Retinal pigment epithelial cell (primary cell): ENCODE measurements at places on chromosomes 7 and 10.

DNA sequence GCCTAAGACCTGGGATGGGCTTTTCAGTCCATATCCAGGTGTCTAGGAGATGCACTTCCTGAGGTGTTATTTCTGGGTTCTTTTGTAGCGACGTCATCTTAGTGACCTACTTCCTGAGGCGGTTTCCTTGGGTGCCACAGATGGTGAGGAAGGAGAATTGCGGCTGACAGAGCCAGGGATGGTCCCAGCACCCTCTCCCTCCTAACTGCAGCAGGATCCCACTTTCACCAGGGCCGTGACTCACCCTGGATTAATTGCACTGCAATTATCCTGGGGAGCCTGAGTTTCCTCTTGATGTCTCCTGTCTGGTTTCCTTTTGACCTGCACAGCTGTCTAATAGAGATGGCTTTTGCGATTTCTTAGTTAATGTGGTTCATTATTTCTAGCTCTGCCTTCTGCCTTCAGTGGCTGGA, 271.7 kb downstream of the TCF7L2 start:
- no peak for DNase-seq

- peak; percentile 74 for DNase-seq
These were observed 326.6 kb upstream of the KLF6 start for GRCh38 chr10:4111643-4112042.

DNA sequence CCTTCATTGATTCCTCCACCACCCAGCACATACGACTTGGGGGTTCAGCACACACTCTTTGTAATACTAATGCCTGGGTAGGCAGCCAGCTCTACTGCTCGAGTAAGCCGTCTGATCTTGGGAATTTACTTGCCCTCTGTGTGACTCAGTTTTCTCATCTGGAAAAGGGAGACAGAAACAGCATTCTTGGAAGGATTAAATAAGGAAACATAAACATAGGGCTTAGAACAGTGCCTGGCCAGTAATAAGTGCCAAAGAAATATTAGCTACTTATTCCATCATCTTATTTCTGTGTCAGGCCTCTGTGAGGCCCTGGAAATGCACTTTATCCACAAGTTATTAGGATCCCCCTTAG, 130.1 kb downstream of the TNS3 start:
- DNase-seq = peak; percentile 92

DNA sequence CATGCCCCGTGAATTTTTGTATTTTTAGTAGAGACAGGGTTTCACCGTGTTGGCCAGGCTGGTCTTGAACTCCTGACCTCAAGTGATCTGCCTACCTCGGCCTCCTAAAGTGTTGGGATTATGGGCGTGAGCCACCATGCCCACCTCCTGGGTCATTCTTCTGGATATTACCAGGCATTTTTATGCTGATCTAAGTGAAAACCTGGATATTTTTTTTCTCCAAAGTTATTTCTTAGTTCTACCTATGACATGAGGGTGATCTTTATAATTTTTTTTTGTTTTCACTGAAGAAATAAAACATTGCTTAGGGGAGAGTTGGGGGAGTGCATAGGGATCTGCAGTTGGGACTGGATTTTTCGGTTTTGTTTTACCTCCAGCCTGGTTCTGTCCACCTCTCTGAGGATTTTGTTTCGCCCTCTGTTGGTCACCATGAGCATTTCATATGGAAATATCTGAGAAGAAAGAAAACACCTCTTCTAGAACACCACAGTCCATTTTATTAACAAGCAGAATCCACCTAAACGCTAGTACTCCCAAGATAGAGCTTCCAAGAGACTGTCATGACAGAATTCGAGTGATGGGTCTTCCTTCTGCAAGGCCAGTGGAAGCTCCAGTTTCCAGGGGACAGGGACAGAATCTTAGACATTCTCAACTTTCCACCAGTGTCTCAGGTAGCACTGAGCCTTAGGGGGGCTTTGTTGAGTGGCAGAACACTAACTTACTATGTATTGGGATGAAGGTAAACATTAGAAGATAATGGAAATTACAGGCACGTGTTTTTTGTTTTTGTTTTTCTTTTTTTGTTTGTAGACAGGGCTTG, 33.4 kb upstream of the AFAP1L2 start:
- no peak for DNase-seq
